ENCODE measurements at places on chromosomes 7 and 10.

- DNase-seq, result no peak
Measured at GRCh38 chr10:101287997-101288635, 58.9 kb upstream of the LBX1 start.

GRCh38 chr10:63889803-63890202 is 368.6 kb downstream of the REEP3 start:
- DNase-seq, result no peak

DNA sequence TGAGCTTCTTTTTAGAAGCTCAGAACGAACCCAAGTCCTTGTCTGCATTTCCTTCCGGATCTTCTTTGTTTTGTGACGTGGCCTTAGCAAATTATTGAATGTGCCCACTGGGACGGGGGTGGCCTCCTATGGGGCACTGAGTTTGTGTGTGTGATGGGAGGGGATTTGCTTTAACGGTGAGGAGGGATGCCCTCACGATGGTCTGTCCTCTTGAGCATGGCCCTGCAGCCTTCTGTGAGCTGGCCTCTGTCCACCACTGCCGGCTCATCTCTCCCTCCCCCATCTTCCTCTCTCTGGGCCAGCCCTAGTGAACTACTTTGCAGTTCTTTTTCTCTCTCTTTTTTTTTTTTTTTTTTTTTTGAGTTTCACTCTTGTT is 62.9 kb upstream of the MKRN1 start:
- DNase-seq, result peak; percentile 52

DNA sequence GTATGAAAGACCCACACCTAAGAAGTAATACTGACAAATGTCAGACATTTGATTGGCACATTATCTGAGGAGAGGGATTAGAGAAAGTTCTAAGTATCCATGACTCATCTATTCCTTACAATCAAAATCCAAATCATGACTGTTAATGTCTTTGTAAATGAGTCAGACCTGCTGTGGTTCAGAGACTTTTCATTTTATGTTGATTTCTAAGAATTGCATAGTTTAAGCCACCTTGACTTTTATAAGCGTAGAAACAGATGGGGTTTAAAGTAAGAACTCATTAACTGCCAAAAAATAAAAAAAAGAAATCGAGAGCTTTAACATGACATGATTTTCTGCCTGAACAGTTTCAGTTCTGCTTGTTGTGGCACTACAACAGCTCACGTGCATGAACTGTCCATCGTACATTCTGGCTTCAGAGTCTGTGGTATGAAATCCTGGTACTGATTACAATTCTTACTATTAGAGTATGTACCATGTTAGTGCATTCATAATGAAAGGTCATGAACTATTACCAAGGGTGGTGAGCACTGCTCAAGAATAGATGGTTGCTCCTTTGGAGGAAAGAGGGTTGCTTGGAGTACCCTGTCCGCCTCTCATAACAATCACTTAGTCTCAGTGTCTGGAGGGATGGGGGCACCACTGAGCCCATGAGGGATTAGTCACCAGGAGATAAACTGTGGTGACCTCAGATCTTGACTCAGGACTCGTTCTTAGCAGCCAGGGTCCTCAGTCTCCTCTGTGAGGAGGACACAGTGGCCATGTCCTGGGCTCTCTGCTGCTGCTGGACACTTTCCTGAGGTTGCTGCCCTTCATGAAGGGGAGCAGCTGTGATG is 42.2 kb downstream of the ACSM6 start:
- DNase-seq, result no peak

DNA sequence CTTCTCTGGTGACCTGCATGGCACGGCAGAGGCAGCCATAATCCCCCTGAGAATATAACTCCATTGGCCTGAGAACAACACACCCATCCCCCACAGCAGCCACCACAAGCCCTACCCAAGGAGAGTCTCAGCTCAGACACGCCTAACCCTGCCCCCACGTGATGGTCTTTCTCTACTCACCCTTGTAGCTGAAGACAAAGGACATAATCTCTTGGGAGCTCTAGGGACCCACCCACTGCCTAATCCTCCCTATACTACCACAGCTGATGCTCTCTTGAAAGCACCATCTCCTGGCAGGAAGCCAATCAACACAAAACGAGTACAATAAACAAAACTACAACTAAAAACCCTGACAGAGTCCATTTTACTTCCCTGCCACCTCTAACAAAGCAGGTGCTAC is 30.7 kb upstream of the HPSE2 start:
- DNase-seq, result no peak

- no peak for DNase-seq
Measured at GRCh38 chr7:2544541-2545188, 10.7 kb downstream of the BRAT1 start.

DNA sequence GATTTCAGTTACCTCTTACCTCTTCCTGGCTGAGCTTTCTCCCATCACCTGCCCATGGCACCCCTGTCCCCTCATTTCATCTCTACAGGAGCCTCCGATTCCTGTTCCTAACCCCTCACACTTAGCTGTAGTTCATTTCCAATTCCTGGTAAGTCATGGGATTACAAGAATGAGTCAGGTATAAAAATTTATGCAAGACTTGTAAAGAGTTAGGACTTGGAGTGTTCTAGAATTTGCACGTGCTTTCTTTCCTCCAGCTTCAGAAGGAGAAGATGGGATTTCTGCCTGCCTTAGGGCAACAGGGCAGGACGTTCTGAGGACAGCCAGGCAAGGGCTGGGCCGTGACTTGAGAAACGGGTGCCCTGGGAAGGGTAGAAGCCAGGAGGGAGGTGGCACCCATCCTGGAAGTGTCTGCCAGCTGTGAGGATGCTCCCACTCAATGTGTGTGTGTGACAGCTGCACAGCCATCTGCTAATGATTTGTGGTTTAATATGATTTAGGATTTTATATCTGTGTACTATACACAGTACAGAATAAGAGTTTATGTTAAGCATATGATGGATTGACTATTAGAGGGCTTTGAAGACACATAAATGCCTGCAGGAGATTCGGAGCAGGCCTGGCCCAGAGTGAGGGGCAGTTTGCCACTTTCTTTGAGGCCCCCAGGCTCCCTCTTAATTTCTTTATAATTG is 81.5 kb upstream of the VIPR2 start:
- DNase-seq, result no peak

DNA sequence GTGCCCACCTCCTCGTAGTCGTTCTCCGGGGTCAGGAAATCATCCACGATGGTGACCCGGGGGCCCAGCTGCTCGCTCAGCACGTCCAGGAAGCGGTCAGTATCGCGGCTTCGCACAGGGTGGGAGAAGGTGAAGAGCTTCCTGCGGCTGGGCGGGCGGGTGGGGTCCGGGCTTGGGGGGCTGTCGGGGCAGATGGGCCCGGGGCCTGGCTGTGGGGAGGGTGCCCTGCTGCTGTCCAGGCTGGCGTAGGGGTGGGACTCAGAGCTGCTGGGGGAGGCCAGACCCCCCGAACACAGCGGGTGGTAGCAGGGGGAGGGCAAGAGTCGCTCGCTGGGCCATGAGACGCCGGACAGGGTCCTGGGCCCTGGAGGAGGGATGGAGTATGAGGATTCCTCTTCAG is 42.3 kb downstream of the GRID2IP start:
- no peak for DNase-seq

DNA sequence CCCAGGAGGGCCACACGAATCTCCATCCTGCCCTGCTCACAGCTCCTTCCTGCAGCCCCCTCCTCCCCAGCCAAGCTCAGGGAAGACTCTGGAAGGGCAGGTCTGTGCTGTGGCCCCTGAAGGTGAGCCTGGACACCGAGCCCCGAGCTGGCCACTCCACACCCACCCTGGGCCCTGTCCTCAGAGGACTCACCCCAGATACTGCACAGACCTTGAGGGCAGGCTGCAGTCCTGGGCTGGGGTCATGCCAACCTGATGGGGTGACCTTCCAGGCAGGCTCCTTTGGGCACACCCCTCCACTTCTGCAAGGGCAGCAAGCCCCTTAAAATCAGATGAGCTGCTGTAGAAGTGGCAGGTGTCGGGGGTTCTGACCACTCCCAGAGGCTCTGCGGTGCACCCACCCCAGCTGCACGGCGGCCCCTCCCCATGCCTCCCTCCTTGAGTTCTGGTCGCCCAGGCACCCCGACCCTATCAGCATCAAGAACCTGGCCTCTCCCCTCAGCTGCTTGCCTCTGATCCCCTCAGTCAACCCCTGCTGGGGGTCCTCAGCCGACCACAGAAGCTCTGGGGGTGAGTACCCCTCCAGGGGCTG is 24.3 kb downstream of the YKT6 start:
- no peak for DNase-seq

GRCh38 chr7:117185124-117185523 is 137.7 kb downstream of the WNT2 start:
- no peak for DNase-seq

DNA sequence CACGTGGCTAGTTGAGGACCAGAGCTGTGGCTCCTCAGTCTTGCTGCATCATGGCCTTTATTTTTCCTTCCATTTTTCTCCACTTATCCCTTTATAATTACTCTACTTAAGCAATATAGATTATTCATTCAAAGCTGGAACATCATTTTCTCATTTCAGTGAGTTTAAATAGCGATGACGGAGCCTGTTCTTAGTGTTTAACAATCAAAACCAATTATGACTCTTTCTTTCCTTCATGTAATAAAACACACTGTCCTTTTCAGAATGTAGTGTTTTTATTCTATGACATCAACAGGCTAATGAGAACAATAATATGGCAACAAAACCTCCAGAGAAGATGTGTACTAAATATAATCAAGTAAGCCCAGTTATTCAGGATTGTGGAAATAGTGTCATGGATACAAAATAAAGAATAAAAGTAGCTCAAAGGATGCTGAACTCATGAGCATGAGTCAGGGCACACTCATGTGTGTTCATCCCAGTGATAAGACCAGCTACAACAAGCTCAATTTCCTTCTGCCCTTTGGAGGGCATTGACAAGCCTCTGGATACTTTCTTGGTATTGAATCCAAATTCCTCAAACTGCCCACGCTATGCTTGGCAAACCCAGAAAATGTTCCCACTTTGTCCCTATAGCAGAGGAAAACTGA is 188.4 kb downstream of the CYP26A1 start:
- DNase-seq, result no peak

GRCh38 chr7:157515342-157516041 is 178.7 kb downstream of the DNAJB6 start:
- DNase-seq, result no peak

DNA sequence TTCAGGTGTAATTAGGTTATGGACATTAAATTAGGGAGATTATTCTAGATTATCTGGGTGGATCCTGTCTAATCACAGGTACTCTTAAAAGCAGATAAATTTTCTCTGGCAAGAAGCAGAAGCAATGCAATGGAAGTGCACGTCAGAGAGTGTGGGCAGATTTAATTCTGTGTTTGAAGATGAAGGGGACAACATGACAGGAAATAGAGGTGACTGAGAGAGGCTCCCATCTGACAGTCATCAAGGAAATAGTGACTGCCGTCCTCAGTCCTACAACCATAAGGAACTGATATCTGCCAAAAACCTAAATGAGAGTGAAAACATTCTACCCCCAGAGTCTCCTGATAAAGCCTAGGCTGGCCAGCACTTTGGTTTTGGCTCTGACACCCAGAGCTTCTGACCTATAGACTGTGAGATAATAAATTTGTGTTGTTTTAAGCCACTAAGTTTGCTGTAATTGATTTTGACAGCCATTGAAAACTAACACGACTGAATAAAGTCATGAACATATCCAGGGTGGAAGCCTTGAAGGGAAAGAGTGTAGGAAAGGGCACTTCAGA is 30.5 kb upstream of the DDX50 start:
- DNase-seq, result no peak

GRCh38 chr7:102077081-102077480 is 209.6 kb upstream of the SH2B2 start:
- DNase-seq, result no peak

DNA sequence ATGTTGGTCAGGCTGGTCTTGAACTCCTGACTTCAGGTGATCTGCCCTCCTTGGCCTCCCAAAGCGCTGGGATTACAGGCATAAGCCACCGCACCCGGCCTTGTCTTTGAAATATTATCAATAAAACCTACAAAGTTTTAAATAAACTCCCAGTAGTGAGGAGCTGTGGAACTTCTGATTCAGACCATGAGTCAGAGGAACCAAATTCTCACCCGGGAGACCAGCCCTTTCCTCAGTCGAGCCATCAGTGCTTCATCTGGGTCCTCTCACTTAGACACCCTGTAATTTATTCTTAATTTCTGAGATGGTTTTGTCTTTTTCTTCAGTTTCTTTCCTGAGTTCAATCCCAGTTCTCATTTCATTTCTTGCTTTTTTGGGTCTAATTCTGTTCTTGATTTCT is 68.6 kb downstream of the DYNC2I1 start:
- no peak for DNase-seq

GRCh38 chr10:1715821-1716220 is 21.5 kb downstream of the ADARB2 start:
- DNase-seq, result peak; percentile 23

- no peak for DNase-seq
Measured at GRCh38 chr10:90326498-90327267, 531.2 kb downstream of the HTR7 start.

GRCh38 chr10:71158902-71159301 is 53.5 kb upstream of the UNC5B start:
- DNase-seq, result no peak

GRCh38 chr7:16967300-16967811 is 85.6 kb upstream of the AGR3 start:
- no peak for DNase-seq

DNA sequence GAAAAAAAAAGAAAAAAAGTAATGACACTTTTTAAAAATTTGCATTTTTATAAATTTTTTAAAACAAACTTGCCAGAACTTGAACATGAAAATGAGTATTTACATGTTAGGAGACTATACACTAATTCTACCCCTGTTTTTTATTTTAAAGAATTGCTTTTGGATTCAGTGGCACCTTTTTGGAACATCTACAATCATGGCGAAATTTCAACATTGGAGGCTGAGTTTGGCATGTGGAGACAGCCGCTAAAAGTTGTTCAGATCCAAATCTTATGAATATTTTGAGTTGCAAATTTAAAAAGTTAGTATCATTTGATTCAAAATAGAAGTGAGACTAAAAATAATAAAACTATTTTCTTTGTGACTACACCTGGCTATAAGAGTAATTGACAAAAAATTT is 804.2 kb downstream of the MAGI2 start:
- no peak for DNase-seq

DNA sequence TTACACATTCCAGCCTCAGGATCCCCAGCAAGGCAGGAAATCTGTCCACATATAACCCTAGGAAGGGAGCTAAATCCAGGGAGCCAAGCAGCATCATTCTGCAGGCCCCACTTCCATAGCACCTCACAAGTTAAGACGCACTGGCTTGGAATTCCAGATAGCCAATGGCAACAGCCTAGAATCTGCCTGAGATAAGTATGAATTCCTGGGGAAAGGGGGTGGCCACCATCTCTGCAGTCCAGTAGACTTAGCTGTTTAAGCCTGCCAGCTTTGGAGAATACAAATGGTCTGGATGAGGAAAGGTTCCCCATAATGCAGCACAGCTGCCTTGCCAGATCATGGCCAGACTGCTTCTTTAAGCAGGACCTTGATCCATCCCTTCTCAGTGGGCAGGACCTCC is 179.4 kb upstream of the PRSS1 start:
- no peak for DNase-seq

All from mucosa of gallbladder (tissue), 1 donor.